ENCODE measurements at places on chromosomes 5 and 9.
A peak's percentile ranks its signal among the peaks of the same experiment; 100 is the strongest.

GRCh38 chr5:43584166-43584699 lies 18.7 kb upstream of the NNT start:
- DNase-seq: no peak

- DNase-seq: no peak
Measured at GRCh38 chr5:168604436-168604835, 25.3 kb upstream of the PANK3 start.

DNA sequence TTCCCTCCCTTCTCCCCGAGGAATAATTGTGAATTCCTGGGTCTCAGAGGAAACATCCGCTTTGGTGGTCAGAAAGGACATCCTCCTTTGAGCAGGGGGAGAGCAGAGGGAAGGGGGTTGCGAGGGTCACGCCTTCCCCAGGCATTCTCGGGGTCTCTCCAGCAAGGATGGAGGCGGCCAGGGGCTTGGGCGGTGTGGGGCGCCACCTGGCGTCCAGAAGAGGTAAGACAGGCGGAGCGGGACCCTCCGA lies 129.1 kb downstream of the KCNIP1 start:
- peak; percentile 16 for DNase-seq

DNA sequence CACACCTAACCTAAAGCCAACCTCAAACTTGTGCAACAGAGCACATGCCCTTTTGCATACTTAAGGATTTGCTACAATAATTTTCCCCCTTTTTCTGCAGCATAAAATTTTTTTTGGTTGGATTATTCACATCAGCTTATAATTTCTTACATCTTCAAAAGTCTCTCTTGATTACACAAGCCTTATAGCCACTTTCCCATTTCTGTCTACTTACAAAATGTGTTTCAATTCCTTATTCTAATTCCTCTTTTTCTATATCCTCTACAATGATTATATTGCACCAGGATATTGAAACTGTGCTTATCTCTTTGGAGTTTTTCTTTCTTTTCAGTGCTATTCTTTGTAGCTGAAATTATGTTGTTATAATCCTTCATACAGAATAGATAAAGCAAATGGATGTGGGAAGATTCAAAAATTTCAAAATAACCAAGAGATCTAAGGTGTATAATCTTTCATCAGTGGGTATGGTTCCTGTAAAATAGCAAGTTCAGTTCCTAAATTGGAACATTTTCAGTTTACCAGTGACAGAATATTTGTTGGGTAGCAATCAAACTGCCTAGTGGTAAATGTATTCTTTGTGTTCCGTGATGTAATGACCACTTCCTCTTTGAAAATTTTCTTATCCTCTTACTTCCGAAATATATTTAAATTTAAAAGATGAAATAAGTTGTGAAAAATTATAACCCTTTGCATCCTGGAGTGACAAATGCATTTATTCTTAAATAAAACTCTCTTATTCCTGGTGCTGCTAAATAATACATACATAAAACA lies 386.8 kb upstream of the CHD1 start:
- no peak for DNase-seq

- DNase-seq: no peak
Measured at GRCh38 chr9:135255841-135256580, 168.5 kb downstream of the OLFM1 start.

DNA sequence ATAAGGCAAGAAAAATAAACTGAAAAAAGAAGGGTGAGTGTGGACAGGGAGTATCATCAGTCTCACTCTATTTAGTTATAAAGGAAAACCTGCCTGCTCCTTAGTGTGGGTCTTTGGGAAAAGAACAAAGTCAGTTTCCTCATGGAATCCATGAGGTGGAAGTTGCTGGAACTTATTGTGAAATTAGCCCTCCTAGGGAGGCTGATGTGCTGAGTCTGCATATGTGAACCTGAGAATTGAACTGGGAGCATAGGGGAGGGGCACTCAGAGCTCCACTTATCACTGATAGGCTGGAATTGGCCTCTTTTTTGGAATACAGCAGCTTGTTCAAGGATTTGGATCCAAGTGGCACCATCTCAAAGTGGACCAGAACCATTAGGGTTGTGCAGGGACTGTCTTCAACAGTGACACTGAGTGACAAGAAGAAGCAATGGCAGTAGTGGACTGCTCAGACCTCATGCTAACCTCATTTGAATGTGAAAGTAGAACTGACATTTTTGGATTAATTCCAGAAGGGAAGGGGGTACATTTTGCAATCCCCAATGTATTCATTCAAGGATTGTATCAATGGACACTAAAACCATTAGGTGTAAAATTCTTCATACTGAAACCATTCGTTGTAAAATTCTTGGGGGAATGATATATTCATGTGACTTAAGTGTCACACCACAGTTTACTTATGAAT lies 103.6 kb upstream of the KLF9 start:
- no peak for DNase-seq

DNA sequence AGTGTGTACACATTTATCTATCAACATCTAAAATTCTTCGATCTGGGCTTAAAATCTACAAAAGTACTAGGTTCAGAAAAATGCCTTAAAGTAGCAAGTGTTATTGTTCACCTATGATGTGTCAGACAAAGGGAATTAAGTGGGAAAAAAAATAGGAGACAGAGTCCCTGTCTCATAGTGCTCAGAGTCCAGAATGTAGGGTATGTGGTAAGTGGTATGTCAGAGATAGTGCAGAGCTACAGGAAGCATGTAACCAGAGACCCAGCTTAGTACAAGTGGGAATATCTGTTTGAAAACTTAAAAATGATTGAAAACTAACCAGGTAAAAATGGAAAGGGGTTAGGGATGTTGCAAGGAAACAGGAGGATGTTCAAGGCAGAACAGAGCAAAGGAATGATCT lies 482.8 kb downstream of the ELAVL2 start:
- DNase-seq: no peak

GRCh38 chr5:41966401-41967105 lies 41.5 kb downstream of the FBXO4 start:
- DNase-seq: no peak

DNA sequence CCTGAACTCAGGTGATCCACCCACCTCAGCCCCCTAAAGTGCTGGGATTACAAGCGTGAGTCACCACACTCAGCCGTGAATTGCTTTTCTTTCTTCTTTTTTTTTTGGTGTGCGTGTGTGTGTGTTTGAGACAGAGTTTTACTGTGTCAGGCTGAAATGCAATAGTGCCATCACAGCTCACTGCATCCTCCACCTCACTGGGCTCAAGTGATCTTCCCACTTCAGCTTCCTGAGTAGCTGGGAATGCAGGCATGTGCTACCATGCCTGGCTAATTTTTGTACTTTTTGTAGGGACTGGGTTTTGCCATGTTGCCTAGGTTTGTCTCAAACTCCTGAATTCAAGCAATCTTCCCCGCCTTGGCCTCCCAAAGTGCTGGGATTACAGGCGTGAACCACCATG lies 113.7 kb upstream of the HAPLN1 start:
- DNase-seq: no peak

DNA sequence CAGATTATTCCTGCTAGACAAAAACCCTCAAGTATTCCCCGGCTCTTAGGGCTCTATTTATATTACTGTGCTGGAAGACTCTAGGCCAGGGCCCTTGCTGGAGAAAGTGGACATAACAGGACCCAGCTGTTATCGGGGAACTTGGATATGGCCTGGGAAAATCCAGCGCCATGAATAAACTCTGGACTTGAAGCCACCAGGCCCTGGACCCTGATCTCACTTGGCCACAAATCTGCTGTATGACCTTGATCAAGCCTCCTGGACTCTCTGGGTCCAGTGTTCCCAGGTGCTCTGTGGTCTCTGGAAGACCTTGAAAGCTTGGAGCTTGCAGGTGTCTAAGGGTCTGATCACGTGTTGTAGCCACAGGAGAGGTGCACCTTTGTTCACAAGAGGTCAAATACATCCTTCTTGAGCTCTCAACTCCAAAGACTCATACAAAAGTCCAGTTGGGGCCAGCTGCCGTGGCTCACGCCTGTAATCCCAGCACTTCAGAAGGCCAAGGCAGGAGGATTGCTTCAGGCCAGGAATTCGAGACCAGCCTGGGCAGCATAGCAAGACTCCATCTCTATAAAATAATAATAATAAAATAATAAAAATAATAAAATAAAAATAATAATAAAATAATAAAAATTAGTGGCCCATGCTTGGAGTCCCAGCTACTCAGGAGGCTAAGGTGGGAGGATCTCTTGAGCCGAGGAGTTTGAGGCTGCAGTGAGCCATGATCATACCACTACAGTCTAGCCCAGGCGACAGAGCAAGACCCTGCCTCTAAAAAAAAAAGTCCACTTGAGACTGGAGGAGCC lies 26.5 kb downstream of the COL27A1 start:
- no peak for DNase-seq

- DNase-seq: no peak
Measured at GRCh38 chr5:61732796-61733195, 400.7 kb downstream of the ZSWIM6 start.

DNA sequence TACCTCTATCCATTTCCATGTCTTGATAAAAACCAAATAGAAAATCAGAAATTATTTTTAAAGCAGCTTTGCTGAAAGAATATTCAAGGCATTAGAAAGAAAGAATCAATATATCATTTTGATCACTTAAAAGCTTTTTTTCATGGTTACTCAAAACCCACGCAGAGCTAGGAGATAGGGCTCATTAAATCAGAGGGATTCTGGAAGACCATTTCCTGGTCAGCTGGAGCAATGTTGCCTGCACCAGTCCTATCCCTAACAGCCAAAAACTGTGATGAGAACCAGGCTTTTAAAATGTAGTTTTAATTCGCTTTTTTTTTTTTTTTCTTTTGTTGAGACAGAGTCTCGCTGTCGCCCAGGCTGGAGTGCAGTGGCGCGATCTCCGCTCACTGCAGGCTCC lies 72.3 kb downstream of the ARSB start:
- no peak for DNase-seq

DNA sequence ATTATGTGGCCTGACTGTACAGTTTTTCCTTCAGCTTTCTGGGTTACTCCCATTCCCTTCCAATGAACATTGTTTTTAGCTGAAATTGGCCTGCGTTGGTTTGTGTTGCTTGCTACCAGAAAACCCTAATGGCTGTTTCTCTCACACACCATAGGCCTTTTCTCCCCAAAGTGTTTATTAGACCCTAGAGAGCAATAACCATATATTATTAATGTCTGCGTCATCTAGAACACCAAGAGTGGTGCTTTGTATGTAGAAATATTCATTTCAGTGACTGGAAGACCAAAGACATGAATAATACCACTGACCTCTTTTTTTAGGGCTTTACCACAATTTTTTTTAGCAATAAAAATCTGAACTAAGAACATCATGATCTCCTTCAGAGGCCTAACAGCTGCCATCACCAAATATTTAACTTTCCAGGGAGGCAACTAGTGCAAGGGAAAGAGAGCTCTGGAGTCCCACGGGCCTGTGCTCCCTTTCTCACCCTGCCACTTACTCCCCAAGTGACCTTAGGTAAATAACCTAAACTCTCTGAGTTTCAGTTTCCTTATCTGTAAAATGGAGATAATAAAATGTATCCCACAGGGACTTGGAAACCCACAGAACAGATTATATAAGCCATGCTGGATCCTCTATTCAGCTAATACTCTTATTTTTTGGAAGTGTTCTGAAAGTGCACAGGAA lies 201.9 kb upstream of the ISL1 start:
- DNase-seq: no peak

DNA sequence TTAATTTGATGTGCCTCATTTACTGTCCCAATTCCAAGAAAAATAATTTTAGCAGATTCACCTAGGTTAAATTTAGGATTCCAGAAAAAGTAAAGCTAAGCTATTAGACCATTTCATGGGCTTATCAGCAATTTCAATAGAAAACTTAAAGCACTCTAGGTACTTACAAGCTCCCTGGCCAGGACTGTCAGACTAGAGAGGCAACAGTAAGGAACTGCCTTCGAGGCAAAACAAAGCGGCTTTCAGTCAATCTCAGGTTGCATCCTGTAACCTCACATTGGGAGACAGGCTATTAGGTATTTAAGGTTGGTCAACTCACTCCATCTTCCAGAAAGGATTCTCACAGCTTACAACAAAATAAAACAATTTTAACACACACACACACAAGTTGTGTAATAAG lies 48.7 kb upstream of the FSD1L start:
- no peak for DNase-seq

- no peak for DNase-seq
Measured at GRCh38 chr9:113879318-113879717, 3.2 kb downstream of the ZNF618 start.

- DNase-seq: no peak
Measured at GRCh38 chr5:7682379-7682778, 168.6 kb downstream of the CFAP90 start.

- DNase-seq: no peak
Measured at GRCh38 chr5:9473624-9474023, 72.3 kb downstream of the SEMA5A start.

DNA sequence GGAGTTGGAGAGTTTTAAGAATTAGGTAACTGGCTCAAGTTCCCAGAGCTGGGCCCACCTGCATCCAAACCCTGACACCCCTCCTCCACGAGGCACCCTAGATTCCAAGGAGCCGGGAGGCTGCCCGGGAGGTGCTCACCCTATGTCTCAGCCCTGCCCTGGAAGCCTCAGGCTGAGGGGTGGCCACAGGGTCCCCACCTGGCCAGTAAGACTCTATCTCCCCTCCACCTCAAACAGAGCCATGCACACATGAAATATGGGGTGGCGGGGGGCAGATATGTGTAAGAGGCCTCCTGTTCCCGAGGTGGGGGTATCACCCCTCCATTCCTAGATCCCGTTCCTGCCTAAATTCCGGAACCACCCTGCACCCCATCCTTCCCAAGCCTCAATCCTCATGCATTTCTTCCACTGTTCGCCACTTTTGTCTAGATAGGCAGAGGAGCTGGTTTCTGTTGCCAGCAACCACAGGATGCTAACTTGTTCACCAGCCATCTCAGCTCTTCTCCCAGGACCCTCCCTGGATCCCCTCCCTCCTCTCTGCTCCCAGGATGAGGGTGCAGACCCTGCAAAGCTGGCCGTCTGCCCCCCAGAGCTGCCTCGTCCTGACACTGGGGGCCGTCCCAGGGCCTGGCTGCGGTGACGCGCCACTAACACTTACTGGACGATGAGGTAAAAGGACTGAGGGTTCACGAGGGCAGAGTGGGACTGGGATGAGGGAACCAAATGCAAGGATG lies 44.1 kb downstream of the COL23A1 start:
- DNase-seq: no peak

DNA sequence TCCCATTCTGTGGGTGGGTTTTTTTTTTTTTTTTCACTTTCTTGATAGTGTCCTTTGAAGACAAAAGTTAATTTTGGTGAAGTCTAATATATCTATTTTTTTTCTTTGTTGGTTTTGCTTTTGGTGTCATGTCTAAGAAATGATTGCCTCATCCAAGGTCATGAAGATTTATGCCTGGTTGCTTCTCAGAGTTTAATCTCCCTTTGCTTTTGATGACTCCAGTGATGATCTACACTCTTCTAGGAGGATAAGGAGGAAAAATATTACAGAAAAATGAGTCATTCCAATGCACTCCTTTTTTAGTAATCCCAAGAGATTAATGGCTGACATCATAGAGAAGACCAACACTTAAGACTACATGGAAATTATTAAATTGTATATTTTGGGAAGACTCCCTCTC lies 79.7 kb upstream of the ICE1 start:
- DNase-seq: no peak

Data from stimulated activated CD4-positive, alpha-beta T cell treated with anti-CD3 and anti-CD28 coated beads, Interleukin-2, amount 100 ng/mL, for 4 hours (primary cell).